ENCODE measurements at places on chromosomes 6 and 20.

GRCh38 chr6:90369024-90369519 is 72.4 kb upstream of the BACH2 start:
- DNase-seq = peak; percentile 100

- peak; percentile 3 for DNase-seq
These were observed 668 bp downstream of the PKIB start for GRCh38 chr6:122610690-122611455.

DNA sequence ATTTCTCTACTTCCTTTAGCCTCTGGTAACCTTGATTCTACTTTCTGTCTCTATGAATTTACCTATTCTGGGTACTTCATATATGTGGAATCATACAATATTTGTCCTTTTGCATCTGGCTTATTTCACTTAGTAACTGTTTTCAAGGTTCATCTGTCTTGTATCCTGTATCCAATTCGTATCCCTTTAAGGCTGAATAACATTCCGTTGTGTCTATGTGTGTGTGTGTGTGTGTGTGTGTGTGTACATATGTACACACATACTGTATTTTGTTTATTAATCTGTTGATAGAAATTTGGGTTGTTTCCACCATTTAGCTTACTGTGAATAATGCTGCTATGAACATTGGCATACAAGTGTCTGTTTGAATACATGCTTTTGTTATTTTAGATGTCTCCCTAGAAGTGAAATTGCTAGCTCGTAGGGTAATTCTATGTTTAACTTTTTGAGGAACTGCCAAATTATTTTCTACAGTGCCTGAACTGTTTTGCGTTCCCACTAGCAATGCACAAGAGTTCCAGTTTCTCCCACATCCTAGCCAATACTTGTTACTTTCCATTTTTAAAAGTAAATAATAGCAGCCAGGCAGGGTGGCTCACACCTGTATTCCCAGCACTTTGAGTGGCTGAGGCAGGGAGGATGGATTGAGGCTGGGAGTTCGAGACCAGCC is 17.7 kb downstream of the SENP6 start:
- no peak for DNase-seq

- no peak for DNase-seq
These were observed 19.1 kb upstream of the MYLIP start for GRCh38 chr6:16109659-16110305.

GRCh38 chr6:22906091-22906549 is 336.8 kb downstream of the HDGFL1 start:
- peak; percentile 77 for DNase-seq

GRCh38 chr20:41463567-41463966 is 96.9 kb upstream of the EMILIN3 start:
- DNase-seq = no peak

DNA sequence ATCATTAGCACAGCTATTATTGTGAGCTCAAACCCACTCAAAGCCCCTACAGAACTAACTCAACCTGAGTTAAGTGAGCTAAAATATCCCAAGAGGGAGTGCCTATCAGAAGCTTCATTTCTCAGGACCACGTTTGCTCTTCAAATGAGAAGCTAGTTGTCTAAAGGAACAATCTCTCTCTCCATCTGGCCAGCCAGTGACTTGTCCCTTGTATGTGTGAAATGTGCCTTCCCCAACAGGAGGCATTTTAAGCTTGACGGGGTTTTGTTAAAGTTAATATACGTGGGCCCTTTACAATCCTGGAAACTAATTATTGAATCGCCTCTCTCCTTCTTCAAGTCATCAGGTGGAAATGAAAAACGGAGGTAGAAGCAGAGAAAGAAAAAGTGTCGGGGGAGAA is 62.0 kb downstream of the TRERF1 start:
- no peak for DNase-seq

DNA sequence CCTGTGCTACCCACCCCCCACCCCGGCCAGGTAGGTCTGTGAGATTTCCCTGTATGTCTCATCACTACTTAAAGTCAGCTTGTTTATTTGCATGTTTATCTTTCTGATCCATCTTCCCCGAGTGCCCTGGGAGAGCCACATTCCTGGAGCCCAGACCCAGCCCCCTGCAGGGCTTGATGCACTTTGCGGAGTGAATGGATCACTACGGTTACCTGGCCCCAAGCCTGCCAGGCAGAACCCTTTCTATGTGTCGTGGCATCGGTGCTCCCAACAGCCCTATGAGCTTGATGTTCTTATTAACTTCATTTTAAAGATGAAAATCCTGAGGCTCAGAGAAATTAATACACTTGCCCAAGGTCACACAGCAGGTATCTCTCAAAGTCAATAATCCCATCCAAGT is 13.6 kb upstream of the SLCO4A1 start:
- DNase-seq = no peak

- DNase-seq = no peak
These were observed 23.9 kb downstream of the C20orf203 start for GRCh38 chr20:32649697-32650400.

- no peak for DNase-seq
These were observed 18.1 kb upstream of the OSER1 start for GRCh38 chr20:44228465-44229258.

- no peak for DNase-seq
These were observed 78.7 kb upstream of the SASH1 start for GRCh38 chr6:148263961-148264360.

DNA sequence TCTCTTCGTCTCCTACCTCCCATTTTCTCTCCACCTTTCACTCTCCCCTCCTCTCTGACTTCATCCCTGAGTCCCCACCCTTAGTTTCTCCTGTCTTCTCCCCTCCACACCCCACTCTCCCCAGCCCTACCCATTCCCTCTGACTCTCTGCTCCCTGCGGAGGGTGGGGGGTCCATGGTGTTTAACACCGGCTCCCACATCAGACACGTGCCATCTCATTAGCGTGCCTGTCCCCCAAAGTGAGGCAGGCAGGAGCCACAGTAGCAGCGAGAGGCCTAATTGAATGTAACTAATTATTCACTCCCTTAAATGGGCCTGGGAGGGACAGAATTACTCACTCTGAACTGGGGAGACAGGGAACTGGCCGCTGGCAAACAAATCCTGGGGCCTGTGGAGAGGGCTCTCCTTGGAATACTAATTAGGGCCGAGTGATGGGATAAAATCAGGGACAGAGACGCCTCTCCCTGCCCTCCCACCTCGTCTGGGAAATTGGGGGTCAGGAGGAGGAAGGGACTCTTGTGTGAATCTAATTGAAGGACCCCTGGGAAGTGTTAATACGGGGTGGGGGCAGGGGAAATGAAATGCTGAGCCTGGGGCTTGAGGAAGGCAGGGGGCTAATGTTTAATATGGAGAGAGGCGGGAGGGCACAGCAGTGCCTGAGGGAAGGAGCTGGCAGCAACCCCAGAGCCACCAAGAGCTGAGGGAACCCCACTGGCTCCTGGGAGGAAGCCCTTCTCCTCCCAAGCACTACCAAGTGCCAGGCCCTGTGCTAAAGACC is 17.9 kb downstream of the CD40 start:
- DNase-seq = no peak

DNA sequence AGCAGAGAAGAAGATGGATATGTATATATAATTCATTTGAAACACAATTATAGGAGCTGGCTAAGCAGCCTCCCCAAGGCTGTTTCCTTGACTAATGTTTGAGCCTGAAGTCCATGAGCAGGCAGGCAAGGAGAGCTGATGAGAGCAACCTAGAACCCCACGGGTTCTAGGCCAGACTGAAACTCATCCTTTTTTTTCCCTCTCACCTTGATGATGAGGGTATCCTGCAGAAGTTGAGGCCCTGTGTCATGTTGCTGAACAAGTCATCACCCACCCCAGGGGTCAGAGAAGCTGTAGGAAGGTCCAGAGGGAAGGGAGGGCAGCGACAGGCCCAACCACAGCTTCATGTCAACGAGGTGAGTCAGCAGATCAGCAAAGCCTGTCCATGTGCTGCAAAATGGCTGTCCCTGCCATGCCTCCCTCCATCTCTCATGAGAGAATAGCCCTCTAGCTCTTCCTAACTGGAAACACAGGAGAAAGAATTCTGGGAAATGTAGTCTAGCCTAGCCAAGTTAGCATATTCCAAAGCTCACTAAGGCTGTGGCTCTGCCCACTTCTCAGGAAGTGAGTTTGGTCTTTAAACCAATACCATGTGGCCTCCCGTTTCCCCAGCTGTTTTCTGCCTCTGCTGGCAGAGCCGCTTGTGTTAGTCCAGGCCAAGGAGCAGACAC is 91.3 kb upstream of the DTNBP1 start:
- peak; percentile 76 for DNase-seq

DNA sequence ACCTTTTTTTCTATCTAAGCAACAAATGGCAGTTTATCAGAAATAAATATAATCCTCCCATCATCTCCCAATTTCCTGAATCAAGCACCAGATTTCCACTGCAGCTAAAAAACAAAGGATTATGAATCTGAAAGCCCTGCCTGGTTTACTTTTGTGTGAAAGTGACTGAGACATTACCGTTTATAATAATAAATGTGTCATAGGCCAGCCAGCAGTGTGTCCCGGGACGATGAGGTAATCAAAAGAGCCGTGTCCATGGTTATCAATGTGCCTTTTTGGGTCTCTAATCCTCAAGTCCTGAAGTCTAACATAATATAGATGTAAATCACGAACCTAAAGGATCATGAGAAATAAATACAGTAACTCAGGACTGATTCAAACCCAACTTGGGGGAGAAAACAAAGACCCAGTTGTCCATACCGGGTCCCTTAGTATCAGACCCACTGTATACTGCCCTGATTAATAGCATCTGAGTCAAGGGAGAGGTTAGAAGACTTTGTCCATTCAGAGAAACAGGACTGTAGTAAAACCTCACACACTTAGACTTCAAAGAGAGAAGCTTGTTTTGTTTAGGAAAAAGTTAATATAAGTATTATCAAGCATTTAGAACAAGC is 149.1 kb downstream of the SASH1 start:
- peak; percentile 52 for DNase-seq

- no peak for DNase-seq
These were observed 66.1 kb downstream of the FAM120B start for GRCh38 chr6:170372380-170373325.

DNA sequence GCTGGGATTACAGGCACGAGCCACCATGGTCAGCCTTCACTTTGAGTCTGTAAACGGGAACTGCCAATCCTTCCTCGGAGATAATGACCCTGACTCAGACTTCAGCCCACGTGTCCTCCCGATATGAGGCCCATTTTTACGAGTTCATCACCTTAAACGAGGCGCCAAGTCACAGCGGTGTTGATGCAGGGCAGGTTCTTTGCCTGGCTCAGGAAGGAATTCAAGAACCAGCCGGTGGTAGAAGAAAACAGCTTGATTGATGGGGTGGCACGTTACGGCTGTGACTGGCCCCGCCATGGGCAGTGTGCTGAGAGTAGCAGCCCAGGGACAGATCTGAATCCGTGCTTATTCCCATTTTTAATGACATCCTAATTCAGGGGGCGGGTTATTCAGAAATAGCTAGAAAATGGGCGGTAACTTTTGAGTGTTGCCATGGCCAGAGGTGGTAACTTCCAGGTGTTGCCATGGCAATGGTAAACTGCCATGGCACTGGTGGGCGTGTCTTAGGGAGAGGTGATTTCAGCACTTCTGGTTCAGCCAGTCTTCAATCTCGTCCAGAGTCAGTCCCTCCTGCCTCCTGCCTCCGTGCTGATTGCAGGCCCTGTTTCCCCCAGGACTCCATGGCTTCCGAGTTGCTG is 9.1 kb upstream of the MAP1LC3A start:
- DNase-seq = no peak

- no peak for DNase-seq
These were observed 125.6 kb downstream of the MAFB start for GRCh38 chr20:40563296-40563950.

GRCh38 chr20:57747861-57748481 is 38.2 kb upstream of the PMEPA1 start:
- no peak for DNase-seq

GRCh38 chr6:108557494-108558371 is 3.0 kb upstream of the FOXO3 start:
- peak; percentile 63 for DNase-seq

DNA sequence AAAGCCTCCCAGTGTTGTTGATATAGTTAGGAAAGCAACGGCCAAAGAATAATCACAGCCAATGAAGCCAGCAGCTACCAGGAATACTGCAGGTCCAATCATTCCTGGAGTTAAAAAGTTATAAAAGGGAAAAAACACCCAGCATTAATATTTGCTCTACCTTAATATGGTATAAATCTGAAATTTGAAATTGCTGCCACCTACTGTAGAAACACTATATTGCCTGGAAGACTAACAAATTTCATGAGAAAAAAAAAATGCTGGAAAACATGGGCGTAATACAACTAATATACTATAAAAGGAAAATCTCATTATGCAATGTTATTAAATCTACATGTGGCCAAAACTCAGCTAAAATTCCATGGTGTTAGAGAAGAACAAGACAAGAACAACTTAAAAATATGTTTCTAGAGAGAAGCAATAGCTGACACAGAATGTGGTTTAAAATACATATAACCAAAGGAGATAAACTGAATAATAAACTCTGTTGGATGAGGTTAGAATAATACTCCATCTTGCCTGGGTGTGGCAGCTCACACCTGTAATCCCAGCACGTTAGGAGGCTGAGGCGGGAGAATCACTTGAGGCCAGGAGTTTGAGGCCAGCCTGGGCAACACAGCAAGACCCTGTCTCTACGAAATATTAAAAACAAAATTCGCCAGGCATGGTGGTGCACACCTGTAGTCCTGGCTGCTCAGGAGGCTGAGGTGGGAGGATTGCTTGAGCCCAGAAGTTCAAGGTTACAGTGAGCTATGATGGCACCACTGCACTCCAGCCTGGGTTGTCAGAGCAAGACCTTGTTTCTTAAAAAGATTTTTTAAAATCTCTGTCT is 43.1 kb downstream of the SLC17A5 start:
- peak; percentile 56 for DNase-seq

- no peak for DNase-seq
These were observed 7.9 kb upstream of the TREM1 start for GRCh38 chr6:41294214-41294872.

GRCh38 chr6:15842727-15843117 is 179.9 kb upstream of the DTNBP1 start:
- no peak for DNase-seq

GRCh38 chr20:23988561-23988960 is at the start of gene GGTLC1:
Gene GGTLC1, minus strand, starts transcription at chr20:23988779. Its CDS starts 2,168 bp downstream, at chr20:23986611.
- no peak for DNase-seq

GRCh38 chr6:12010635-12011275 is 1.4 kb upstream of the HIVEP1 start:
- DNase-seq = no peak

DNA sequence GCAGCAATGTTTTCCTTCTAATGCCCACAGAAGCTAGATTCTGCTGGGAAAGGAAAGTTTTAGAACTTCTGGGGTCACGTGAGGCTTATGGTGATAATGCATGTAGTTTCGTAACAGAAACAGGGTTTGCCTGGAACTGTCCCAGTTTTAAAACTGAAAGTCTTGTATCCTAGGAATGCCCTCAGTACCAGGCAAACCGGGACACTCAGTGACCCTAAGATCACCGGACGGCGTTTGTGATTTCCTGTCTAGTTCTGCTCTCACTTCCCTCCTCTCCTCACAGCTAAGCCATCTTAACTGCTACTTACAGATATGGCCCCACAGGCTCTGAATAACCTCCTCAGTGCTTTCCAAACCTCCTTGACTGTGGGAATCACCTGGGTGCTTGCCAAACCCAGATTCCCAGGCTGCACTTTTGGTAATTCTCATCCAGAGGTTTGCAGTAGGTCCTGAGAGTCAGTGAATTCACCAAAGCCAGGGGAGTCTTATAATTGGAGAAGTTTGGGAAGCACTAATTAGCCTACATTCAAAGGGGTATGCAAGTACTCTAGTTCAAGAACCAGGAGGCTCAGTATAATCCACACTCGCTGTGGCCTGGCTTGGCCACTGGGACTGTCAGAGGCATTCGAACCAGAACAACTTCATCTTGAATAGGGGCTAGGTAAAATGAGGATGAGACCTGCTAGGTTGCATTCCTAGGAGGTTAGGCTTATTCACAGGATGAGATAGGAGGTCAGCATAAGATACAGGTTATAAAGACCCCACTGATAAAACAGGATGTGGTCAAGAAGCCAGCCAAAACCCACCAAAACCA is 231.6 kb upstream of the MYLIP start:
- DNase-seq = peak; percentile 33
